Osteocyte (in vitro differentiated cells): ENCODE measurements at places on chromosomes 1 and 21.

- no peak for DNase-seq
Observed at GRCh38 chr1:110493059-110493699, 25.8 kb downstream of the KCNA10 start.

DNA sequence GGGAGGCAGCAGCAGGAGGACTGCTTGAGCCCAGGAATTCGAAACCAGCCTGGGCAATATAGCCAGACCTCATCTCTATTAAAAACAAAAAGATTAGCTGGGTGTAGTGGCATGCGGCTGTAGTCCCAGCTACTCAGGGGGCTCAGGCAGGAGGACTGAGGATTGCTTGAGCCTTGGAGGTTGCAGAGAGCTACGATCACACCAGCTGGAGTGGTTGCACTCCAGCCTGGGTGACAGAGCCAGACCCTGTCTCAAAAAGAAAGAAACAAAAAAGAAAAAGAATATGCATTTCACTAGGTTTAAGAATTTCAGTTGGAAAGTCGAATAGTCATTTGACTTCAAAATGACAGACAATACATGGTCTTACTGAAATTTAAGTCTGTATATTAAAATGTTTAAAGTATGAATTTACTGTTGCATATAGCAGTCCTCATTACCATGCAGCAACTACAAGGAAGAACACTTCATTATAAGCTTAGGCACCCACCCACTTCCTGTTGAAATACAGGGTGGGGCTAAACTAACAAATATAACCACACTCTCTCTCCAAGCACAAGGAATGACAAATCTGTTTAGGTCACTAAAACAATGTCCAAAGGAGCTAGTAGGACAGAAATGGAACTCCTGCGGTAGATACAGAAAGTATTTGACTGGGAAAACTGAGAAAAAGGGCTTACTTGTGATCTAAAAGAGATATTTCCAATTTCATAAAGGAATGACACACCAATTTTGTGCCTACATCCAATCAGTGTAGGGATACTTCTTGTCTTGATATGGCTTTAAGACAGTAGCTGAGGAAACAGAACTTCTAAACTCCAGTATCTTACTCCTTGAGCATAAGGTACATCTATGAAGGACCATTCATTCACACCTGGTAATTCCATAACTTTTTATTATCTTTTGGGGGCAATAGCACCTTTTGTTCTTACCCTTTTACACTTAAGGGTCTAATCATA lies 44.1 kb downstream of the GPR3 start:
- DNase-seq, result no peak

- peak; percentile 86 for DNase-seq
Observed at GRCh38 chr1:46246548-46247435, 771 bp upstream of the RAD54L start.

GRCh38 chr1:28812669-28813468 lies 899 bp downstream of the OPRD1 start:
- no peak for DNase-seq

GRCh38 chr21:24290151-24290833 lies 1317.0 kb downstream of the MRPL39 start:
- DNase-seq, result no peak

DNA sequence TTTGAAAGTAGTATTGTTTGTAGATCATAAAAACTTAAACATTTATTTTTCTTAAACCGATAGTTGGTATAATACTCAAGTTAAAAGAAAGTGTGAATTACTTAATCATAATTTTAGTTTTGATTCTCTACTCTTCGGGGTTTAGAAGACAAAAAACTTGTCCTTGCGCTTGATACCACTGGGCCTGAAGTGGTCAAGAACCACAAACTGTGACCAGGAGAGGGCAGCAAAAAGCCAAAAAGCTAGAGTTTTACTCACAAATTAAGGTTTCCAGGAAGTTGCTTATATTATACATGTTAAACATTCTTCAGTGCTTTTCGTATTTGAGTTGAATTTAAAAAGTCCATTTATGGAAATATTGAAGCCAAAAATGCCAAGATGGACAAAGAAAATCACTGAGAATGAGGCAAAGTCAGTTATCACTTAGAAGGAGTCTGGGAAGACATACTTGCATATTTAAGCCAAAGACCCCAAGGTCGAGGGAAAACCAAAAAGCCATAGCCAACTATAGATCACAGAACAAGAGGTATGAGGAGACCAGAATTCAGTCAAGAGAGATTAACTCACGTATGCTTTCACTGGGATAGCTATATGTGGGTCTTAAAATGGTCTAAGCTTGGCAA lies 34.2 kb downstream of the EFCAB7 start:
- no peak for DNase-seq

GRCh38 chr1:237748171-237748960 lies 142.4 kb downstream of the ZP4 start:
- no peak for DNase-seq
